A549 treated with dexamethasone at 1 μM for 4 hours (cell line): ENCODE measurements at places on chromosomes 1 and 21. TPM values are rescaled to one million over a fixed set of nuclear protein-coding genes. Genes with fewer than 3 reads are reported as not detected.

The C1orf210 gene
- not detected in 5 replicates for total RNA-seq

The INSRR gene
- not detected in 5 replicates for total RNA-seq

The IL19 gene
- 0.06 TPM in 1 of 5 replicates, not detected in the others for total RNA-seq

The S100B gene
- total RNA-seq: not detected in 5 replicates

The PGBD5 gene
- total RNA-seq: 0.35 to 0.60 TPM (median 0.41 TPM) in 5 replicates

The OVAAL gene
- total RNA-seq: 0.09 to 0.46 TPM (median 0.18 TPM) in 5 replicates

The ROR1 gene
- total RNA-seq: 8.5 to 11.5 TPM (median 10.5 TPM) in 5 replicates

The DAP3 gene
- 110 to 146 TPM (median 115 TPM) in 5 replicates for total RNA-seq

The LYPLA2 gene
- 50.0 to 54.9 TPM (median 54.4 TPM) in 5 replicates for total RNA-seq

The HPCA gene
- 0.19 to 0.43 TPM (median 0.26 TPM) in 5 replicates for total RNA-seq

The THBS3 gene
- 5.1 to 10.0 TPM (median 7.6 TPM) in 5 replicates for total RNA-seq

The AMY1A gene
- not detected in 5 replicates for total RNA-seq

The OR2T2 gene
- total RNA-seq: not detected in 5 replicates
